Fibroblast of skin of back (primary cell): ENCODE measurements at places on chromosomes 3 and 15.

DNA sequence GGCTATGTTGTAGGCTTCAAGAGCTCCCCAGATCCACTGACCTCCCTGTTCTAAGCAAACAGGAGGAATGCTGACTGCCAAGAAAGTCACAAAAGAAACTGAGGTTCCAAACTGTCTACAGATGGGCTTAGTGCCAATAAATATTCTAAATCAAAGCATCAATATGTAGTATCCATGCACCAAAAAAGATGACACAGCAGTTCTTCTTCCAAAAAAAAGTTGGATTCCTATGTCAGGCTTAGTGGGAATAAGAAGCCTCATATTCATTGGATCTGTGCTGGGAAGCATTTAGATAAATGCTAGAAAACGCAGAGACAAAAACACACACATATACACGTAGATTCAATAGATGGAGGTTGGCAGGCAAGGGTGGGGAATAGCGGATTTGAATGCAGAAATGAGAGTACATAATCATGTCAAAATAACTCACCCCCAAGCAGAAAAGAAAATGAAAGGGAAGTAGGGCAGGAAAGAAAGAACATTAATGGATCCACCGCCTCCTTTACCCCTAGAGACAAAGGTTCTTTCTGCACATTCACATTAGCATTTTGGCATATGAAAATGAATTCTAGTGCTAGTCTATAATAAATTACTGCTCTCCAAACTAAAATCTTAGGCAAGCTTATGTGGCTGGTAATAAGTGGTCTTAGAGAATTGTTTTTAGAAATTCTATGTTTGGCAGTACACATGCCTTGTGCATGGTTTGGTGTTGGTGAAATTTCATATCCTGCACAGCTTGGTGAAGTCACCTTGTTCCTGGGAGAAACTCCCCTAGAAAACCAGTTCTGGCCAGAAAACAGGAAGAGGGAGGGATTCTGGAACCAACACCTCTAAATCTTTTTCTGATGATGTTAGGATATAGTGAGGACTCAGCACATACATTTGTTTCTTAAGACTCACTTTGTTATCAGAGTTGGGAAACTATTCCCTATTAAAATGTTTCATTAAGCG lies 283.4 kb downstream of the LSAMP start:
- no peak for DNase-seq

- DNase-seq = peak; percentile 56
These were observed 93.2 kb downstream of the MAGI1 start for GRCh38 chr3:65945480-65945879.

GRCh38 chr3:72950372-72950771 lies 46.2 kb upstream of the PPP4R2 start:
- no peak for DNase-seq

DNA sequence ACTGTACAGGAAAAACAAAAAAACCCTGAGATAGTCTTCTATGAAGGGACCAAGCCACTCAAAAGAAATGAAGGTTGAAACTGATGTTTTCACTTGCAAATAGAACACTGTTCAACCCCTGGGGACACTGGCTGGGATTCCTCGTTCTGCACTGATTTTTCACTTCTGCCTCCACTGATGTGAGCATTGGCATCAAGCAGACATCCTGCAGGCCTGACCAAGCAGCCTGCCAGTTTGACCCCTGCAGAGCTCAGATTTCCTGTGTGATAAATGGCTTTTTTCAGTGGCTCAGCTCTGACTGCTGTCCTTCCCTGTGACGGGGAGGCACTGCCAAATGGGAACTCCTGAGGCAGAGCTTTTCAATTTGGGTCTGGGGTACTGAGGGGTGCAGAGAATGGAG lies 50.0 kb downstream of the RASGRP1 start:
- peak; percentile 27 for DNase-seq

GRCh38 chr15:96312641-96313335 lies 17.7 kb upstream of the NR2F2 start:
- no peak for DNase-seq

GRCh38 chr15:34722439-34722836 lies 32.4 kb downstream of the GJD2 start:
- peak; percentile 56 for DNase-seq

DNA sequence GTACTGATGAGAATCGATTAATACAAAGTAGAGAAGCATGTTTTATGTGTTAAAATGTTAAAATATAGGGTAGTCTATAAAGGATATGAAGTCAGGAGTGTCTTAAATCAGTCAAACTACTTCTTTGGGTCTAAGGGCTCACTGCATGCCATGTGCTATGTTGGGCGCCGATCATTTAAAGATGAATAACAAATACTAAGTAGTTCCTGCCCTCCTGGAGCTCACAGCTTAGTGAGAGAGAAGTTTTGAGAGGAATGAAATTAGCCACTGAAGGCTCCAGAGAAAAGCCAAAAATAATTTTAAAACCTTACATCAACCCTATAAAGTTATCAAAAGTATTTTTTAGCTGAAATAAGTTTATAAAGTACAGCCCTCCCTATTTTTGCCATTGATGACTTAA lies 44.5 kb downstream of the BLM start:
- no peak for DNase-seq

GRCh38 chr3:126913524-126913923 lies 69.4 kb upstream of the PLXNA1 start:
- no peak for DNase-seq

- DNase-seq = no peak
These were observed 228.2 kb downstream of the OPA1 start for GRCh38 chr3:193821151-193821668.

GRCh38 chr15:100687582-100688141 lies 85.3 kb downstream of the ASB7 start:
- peak; percentile 86 for DNase-seq

- DNase-seq = no peak
These were observed 38.9 kb downstream of the ABHD2 start for GRCh38 chr15:89127054-89127702.

DNA sequence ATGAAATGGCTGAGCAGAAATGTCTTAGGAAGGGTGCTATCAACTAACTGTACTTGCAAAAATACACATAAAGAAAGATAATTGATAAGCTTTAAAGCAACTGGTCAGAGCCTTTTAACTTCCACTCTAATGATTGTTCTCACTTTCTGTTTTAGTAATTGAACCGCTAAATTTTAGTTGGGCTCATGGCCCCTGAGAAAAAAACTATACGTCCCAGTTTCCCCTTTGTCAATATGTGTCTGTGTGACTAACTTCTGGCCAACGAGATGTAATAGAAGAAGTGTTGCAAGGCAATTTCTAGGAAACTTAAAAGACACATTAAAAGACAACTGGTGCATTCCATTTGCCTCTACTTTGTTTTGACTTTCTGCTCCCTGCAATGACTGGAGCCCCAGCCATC lies 223.9 kb downstream of the NR1D2 start:
- DNase-seq = no peak

- DNase-seq = no peak
These were observed 3.3 kb upstream of the AQP9 start for GRCh38 chr15:58134886-58135285.

GRCh38 chr3:132405188-132405587 lies 12.1 kb upstream of the DNAJC13 start:
- no peak for DNase-seq

DNA sequence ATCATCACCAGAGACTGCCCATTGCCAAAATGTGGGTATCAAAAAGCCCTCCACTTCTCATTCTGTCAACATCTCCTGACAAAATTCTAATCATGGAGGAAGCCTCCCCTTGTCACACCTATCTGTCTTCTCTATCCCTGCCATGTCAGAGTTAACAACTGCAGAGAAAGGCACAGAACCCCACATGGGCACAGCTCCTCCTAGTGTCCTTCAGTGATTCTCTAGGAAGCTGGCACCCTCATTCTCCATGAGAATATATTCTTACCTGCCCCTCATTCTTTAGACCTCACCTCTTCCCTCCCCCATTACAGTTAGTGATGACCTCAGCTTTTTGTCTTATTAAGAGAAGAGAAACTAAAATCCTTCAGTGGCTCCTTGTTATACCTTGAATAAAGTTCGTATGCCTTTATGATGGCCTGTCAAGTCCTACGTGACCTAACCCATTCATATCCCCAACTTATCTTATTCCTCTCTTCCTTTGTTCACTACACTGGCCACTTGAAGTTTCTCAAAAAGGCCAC lies 44.6 kb downstream of the NME9 start:
- no peak for DNase-seq

- DNase-seq = no peak
These were observed 25.3 kb downstream of the FBLN2 start for GRCh38 chr3:13574083-13574797.

DNA sequence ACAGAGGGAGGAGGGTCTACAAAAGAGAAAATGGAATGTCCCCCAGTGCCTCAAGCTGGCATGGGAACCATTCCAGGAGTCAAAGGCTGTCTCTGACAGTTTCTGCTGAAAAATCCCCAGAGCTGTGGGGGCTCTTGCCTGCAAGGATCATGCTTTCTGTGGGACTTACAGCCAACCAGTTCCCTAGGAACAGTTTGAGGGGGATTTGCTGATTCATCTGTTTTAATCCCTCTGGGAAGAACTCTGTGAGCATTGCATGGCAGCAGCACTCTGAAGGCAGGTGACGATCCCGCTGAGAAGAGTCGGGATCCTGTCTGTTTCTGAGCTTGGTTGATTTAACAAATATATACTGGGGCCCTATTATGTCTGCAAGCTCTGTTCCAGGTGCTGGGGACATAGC lies 176.0 kb downstream of the SSR3 start:
- no peak for DNase-seq

- DNase-seq = peak; percentile 47
These were observed 794.4 kb upstream of the LMCD1 start for GRCh38 chr3:7707187-7707586.

GRCh38 chr3:129032716-129033115 lies 27.9 kb upstream of the GP9 start:
- DNase-seq = no peak
